ENCODE measurements at places on chromosomes 7 and 10.

DNA sequence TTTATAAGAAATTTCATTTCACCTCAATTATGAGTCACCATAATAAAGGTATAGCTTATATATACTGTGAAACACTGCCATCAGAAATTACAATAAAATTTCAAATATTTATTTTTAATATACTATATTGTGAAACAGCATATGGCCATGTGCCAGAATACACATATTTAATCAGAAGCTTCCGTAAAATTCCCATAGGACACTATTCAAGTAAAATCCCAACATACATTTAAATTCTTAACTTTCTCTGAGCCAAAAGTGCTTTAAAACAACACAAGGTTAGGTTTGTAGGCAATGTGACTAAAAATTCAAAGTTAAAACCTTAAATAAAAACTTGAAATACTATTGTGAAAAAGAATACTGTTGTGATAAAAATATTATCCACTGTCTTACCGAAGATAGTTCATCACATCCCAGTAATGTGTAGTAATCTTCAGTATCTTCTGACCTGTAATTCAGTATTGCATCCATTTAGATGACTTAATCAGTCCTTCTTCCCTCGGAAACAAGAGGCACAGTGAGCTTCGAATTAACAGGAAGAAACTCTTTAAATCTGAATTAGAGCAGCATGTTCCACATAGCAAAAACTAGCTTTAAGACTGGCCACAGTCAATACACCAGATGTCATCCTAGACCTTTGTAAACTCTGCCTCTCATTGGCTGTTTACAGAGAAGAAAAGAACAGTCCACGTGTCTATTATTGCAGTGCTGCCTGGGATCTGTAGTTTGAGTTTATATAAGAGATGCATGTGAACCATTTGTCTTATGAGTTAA, at the start of gene DNAJC12:
Gene DNAJC12 (minus strand): TSS at position 648 of the 774 bp plus-strand sequence. CDS start 177 bp downstream, at position 471.
- no peak for DNase-seq

- DNase-seq = no peak
Measured at GRCh38 chr7:157267516-157267915, 69.3 kb upstream of the DNAJB6 start.

DNA sequence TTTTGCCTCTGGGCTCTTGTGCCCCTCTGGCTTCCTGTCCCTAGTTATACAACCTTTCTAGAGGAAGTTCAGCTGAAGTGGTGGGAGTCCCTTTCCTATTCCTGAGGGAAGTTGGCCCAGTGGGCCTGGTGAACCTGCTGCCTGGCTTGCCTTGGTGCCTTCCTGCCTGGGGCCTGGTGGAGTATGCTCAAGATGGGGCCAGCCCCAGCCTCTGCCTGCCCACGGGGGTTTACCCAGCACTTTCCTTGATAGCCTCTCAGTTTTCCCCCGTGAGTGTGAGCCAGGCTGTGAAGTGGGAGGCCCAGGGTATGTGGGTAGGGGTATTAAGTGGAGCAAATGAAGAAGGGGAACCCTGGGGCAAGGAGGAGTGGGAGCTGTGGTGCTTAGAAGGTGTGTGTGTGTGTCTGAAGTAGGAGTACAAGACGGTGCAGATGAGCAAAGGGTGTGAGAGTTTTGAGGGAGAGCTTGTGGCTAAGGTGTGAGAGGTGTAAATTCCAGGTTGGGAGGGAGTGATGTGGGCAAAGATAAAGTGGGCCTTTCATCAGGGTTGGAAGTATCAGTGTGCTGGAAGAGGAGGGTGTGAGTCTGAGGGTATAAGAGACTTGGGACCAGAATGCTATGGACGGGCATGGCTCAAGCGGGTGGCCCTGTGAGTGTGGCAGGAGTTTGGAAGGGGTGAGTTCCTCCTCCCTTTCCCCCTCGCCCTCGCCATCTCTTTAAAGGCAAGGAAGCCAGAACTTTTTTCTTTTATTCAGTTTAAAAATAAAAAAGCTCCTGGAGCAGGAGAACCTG, 10.9 kb upstream of the PAX2 start:
- no peak for DNase-seq

DNA sequence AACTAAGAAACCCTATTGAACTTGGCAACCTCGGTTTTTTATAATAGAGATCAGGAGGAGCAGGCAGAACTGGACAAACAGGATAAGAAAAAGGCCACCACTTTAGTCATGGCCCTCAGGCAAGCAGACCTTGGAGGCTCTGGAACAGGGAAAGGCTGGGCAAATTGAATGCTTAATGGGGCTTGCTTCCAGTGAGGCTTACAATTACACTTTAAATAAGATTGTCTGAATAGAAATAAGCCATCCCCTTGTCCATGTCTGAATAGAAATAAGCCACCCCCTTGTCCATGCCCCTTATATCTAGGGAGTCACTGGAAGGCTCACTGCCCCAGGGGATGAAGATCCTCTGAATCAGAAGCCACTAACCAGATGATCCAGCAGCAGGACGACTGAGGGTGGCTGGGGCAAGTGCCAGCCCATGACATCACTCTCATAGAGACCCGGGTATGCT, 40.6 kb downstream of the AKR1B15 start:
- DNase-seq = no peak

- DNase-seq = peak; percentile 60
Measured at GRCh38 chr10:97791824-97792721, 20.3 kb upstream of the SFRP5 start.

DNA sequence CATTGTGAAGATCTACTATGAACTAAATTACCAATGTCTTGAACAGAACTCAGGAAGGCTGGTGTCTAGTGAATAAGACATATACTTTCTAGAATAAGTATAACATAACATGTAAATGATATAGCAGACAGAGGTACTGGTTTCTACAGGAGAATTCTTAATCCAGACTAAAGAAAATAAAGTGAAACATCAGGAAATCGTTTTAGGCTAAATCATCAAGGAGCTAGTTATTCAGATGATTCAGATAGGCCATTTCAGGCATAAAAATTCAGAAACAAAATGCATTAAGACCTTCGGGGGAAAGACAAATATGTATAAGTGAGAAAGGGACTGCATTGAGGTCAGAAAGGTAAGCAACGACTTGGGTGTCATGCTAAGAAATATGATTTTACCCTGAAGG, 170.6 kb downstream of the LRRN3 start:
- DNase-seq = no peak

GRCh38 chr10:78371136-78371535, 337.5 kb downstream of the RPS24 start:
- no peak for DNase-seq

DNA sequence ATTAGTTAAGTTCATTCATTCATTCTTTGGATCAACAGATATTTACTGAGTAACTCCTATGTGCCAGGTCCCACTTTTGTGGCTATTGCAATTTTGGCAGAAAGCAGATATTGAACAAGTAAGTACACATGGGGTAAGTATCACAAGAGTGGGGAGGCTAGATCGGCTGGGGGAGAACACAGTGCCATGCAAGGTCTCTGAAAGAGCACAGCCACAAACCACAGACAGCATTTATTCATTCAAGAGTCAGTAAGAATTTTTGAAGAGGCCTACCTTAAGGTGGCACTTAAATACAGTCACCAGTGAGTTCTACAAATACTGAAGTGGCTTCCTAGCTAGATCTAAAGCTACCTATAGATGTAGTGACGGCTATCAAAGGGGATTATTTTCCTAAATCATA, 304.2 kb downstream of the RNLS start:
- no peak for DNase-seq

- no peak for DNase-seq
Measured at GRCh38 chr7:4729266-4729665, 46.2 kb upstream of the AP5Z1 start.

DNA sequence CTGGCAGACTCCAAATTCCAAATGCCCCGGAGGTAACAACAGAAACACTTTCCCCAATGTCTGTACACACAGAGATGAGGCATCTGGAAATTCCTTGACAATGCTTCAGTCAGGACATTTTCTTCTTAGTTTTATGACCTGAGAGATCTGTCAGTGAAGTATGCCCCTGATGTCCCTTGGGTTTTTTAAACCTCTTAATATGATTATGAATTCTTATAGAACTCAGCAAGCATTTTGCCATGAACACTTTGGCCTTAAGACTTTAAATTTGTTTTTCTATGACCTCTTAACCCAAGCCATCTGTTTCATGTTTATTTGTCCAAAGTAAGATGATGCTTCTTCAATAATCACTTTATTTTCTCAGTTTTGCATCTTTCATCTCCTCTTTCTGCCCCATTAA, 1206.2 kb downstream of the GATA3 start:
- DNase-seq = no peak

DNA sequence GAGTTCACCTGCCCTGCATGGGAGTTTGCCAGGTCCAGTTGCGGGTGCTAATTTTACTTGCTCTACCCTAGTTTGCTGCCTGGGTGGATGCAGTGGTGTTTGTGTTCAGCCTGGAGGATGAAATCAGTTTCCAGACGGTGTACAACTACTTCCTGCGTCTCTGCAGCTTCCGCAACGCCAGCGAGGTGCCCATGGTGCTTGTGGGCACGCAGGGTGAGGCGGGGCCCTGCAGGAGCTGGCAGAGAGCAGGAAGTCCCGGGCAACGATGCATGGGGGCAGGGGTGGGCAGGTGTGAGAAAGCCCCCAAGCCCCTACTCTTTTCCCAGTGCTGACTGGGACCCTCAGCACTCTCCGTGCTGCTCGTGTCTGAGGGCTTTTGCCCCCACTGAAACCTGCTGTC, 31.3 kb downstream of the AGAP3 start:
- no peak for DNase-seq

- no peak for DNase-seq
Measured at GRCh38 chr7:108335269-108335918, 120.8 kb downstream of the NRCAM start.
